ENCODE measurements at places on chromosomes 7 and 10. TPM values are rescaled to one million over a fixed set of nuclear protein-coding genes. Genes with fewer than 3 reads are reported as not detected.

SHTN1 gene
- 0.10 TPM for total RNA-seq

EGFR gene
- total RNA-seq, result not detected

RAMP3 gene
- total RNA-seq, result not detected

ZNF248 gene
- 7.6 TPM for total RNA-seq

PNLIPRP3 gene
- total RNA-seq, result not detected

SEMA3A gene
- total RNA-seq, result 0.17 TPM

ZNF503 gene
- not detected for total RNA-seq

NPTX2 gene
- total RNA-seq, result not detected

CYP51A1 gene
- total RNA-seq, result 52.7 TPM

TMEM273 gene
- total RNA-seq, result 11.2 TPM

KIAA1217 gene
- 4.6 TPM for total RNA-seq

SMKR1 gene
- total RNA-seq, result 1.1 TPM

CDHR1 gene
- total RNA-seq, result 0.07 TPM

CYP3A4 gene
- total RNA-seq, result not detected

AMPH gene
- not detected for total RNA-seq

SEC31B gene
- 267 TPM for total RNA-seq

STOX1 gene
- total RNA-seq, result 0.37 TPM

MXI1 gene
- total RNA-seq, result 15.4 TPM

TBXAS1 gene
- total RNA-seq, result 7.2 TPM

OR2F2 gene
- total RNA-seq, result not detected

KEL gene
- 0.76 TPM for total RNA-seq

ASAH2B gene
- 2.2 TPM for total RNA-seq

ANKRD61 gene
- total RNA-seq, result 0.49 TPM

VWA2 gene
- total RNA-seq, result not detected

ZNF853 gene
- total RNA-seq, result 0.27 TPM

SLC13A1 gene
- total RNA-seq, result not detected

MBL2 gene
- total RNA-seq, result not detected

LUC7L2 gene
- total RNA-seq, result 130 TPM

MYL10 gene
- total RNA-seq, result not detected

LRMDA gene
- not detected for total RNA-seq

LRGUK gene
- 0.27 TPM for total RNA-seq

PTF1A gene
- total RNA-seq, result not detected

POU6F2 gene
- total RNA-seq, result 0.12 TPM
